ENCODE measurements at places on chromosomes 12 and 14. TPM values are rescaled to one million over a fixed set of nuclear protein-coding genes. Genes with fewer than 3 reads are reported as not detected.

ADAM20 gene
- 2.8 TPM for total RNA-seq

CIDEB gene
- 11.1 TPM for total RNA-seq

TSHR gene
- not detected for total RNA-seq

COX8C gene
- total RNA-seq = not detected

NTF3 gene
- 6.1 TPM for total RNA-seq

IL23A gene
- 0.49 TPM for total RNA-seq

RECQL gene
- 23.9 TPM for total RNA-seq

RPGRIP1 gene
- total RNA-seq = 0.49 TPM

FOXM1 gene
- 1.3 TPM for total RNA-seq

SAV1 gene
- 27.4 TPM for total RNA-seq

Data from ureter (tissue), 1 donor.